Tongue (tissue), 3 donors: ENCODE measurements at places on chromosomes 11 and 22.

- no peak for DNase-seq
Observed at GRCh38 chr11:8194956-8195355, 26.1 kb upstream of the RIC3 start.

DNA sequence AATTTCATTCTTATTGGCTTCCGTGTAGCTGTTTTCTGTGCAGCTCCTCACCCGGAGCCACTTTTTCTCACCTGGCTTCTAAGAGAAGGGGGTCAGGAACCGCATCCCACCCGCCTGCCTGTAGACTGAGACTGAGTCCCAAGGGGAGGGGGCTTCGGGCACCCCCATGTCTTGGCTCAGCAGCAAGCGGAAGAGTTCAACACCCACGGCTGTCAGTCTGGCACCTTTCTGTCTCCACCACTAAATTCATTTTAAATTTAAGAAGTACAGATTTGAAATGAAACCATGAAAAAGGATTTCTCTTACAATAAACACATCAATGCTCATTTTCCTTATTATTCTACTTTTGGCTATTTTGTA, 66.7 kb downstream of the EFCAB6 start:
- DNase-seq, result no peak

DNA sequence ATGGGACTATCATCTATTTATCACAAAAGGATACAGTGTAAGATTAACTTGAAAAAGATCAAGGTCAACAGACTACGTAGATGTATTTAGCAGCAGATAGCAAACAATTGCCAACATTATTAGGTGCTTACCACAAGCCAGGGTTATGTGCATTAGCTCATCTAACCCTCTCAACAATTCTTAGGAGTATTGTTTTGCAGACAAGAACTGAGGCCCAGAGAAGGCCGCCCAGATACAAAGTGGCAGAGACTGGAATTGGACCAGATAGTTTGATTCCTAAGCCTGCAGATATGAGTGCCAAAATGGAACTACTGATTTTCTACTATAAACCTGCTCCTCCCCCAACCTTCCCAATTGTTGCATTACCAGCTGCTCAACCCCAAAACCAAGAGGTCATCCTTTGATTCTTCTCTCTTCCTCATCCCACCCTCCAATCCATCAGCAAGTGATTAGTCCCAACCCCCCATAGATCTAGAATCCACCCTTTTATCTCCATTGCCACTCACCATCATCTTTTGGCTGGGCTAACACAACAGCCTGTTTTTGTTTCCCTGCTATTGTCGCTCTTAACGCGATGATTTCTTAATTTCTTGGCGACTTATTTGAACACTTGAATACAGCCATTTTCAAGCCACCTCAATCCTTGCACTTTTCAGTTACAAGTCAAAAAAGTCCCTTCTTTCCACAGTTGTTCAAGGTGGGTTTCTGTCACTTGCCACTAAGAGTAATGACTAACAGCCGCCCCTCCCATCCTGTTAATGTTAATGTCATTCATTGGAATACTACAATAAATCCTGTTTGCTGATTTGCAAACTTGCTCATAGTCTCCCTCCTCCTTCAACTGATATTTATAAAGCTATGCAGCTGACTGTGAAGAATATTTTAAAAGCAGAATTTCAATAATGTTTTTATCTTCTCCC, 2.7 kb downstream of the TMEM123 start:
- no peak for DNase-seq

- no peak for DNase-seq
Observed at GRCh38 chr11:70882716-70883085, 369.7 kb downstream of the SHANK2 start.

- DNase-seq, result no peak
Observed at GRCh38 chr22:44906248-44906936, 103.4 kb downstream of the PHF21B start.

DNA sequence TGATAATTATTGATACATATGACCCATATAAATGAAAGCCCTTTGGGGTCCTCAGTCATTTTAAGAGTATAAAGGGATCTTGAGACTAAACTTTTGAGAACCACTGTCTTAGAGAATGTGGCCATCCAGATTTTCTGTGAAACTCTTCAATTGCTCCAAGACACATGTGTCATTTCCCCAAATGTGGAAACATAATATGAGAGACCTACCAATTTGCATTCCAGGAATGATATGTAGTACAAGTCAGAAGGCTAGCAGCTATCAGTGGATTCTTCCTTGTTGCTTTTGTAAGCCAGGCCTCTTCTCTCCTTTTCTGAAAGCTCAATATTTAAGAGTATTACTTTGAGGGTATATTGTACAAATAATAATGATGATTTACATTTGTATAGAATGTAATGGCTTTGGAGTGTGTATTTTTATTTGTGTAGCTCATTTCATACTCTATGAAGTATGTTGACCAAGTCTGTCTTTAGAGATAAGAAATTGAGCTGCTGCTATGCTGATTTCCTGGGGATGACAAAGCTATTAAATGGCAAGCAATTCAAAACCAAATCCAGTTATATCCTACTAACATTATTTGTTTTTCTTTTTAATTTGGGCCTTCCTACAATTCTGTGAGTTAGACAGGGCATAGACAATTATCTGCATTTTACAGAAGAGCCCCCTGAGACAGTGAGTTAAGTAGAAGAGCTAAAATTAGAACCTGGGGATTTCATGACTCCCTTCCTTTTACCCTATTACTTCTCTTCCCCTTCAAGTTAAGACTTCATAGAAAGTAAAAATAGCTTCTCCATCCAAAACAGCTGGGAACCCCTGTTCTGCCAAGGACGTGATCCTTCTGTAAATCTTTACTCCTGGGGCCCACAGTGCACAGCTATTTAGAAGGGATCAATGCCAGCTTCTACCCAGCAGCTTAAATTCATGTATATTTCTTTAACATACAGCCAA, 131.9 kb downstream of the WNT11 start:
- peak; percentile 76 for DNase-seq

DNA sequence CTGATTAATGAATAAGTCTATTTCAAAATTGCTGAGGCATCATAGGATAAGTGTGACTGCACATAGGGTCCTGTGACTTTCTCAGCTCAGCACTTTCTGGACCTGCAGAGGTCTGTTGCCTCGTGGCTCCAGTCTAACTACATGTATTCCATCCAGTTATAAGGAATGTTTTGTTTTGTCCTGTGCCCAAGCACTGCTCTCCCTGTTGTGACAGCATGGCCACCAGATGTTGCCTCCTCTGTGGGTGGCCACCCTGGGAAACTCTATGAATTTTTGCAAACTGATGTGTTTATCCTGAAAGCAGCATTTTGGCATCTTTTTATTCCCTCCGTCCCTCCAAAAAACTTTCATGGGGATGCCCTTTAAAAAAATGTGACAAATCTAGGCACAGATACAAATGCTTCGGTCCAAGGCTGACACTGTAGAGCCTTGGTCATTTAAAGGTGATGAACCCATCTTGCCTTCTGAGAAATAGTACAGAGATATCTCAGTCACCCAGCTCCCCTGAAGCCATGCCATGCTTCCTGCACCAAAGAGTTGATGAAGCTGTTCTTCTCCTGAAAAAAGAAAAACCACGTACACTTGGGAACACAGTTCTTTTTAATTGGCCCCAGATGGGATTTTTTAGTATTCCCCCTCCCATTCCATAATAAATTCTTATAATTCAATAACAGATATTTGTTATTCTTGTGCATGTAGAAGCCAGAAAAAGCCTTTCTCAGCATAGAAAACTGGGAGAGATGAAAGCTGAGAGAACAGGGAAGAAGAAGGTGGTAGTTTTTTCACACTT, 72.6 kb downstream of the CCDC34 start:
- DNase-seq, result no peak

DNA sequence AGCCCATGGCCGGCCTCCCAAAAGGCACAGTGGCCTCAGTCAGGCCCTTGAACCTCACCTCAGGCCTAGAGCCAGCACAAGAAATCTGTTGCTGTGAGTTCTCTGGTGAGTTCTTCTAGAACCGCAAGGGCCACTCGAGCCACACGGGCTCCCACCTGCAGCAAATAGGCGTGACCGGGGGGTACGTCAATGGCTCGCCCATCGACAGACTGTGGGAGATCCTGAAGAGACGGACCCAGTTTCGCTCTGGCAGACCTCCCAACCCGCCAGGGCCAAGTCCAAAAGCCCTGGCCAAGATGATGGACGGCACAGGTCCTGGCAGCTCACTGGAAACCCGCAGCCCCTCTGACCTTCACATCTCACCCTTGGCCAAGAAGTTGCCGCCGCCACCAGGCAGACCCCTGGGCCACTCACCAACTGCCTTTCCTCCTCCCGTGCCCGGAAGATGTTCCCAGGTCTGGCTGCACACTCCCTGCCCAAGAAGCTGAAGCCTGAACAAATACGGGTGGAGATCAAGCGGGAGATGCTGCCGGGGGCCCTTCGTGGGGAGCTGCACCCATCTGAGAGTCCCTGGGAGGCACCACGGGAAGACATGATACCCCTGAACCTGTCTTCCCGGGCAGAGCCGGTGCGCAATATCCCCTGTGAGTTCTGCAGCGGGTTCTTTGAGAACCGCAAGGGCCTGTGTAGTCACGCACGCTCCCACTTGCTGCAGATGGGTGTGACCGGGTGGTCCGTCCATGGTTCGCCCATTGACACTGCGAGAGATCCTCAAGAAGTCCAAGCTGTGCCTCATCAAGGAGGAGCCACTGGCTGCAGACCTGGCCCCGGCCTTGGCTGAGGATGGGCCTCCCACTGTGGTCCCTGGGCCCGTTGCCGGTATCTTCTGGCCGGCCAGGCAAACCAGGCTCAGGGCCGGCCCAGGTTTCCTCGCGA, 544.2 kb upstream of the CCDC179 start:
- DNase-seq, result no peak

- DNase-seq, result no peak
Observed at GRCh38 chr11:87020764-87021365, 16.9 kb upstream of the TMEM135 start.

DNA sequence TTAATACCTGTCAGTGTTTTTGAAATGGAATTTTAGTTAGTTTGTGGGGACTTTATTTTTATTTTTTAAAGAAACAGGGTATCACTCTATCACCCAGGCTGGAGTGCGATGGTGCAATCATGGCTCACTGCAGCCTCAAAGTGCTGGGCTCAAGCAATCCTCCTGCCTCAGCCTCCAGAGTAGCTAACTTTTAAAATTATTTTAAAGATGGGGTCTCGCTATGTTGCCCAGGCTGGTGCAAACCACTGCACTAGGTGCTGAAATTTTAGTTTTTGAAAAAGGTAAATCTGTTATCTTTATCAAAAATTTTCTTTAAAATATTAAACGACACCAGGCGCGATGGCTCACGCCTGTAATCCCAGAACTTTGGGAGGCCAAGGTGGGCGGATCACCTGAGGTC, 42.6 kb downstream of the AMBRA1 start:
- no peak for DNase-seq

GRCh38 chr11:120122924-120123683, 14.8 kb downstream of the TRIM29 start:
- DNase-seq, result no peak

GRCh38 chr22:27476729-27477128, 324.8 kb downstream of the MN1 start:
- no peak for DNase-seq

- no peak for DNase-seq
Observed at GRCh38 chr11:122154227-122154626, 38.2 kb upstream of the BLID start.

DNA sequence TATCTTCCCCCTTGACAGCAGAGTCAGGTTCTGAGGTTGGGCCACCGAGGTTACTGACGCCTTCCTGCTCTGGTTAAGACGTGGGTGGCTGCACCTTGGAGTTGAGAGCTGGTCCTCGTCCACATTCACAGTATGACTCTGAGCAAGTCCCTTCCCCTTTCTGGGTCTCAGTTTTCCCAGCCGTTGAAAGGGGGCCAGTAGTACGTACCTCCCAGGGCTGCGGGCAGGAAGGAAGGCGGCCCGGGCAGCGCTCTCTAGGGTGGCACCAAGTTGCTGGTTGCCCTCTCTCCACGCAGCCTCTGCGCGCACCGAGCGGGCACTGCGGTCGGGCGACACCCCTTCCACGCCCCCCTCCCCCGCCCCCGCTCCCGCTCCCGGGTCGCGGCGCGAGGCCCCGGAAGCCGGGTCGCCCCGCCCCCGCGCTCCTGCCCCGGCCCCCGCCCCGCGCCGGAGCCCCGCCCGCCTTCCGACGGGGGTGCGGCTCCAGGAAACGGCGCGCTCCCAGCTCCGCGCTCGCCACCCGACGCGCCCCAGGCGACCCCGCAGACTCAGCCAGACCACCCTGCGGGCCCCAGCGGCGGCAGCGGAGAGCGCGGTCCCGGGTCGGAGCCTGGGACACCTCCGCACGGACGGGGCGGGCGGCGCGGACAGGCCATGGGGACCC, at the start of gene EHBP1L1:
TSS of gene EHBP1L1 (plus strand) at position 486 of the 664 bp plus-strand sequence. CDS start 250 bp downstream, outside the sequence.
- DNase-seq, result peak; percentile 80

DNA sequence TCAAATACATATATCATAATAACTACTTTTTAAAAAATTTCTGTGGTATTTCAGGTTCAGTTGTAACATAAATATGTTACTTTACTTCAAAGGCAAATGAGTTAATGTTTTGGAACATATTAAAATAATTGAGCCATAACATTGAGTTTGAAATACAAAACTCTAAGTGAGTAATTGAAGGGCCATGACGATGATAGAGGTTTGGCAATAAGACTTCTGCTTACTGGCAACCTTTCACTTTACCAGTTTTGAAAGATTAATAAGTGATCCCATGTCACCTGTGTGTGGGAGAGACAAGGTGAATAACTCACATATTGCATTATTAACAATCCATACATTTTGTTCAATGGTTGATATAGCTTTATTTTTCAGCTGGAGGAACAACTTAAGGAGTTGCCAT, 144.4 kb downstream of the GRIA4 start:
- no peak for DNase-seq

- DNase-seq, result no peak
Observed at GRCh38 chr22:37059876-37060449, 8.4 kb downstream of the KCTD17 start.

DNA sequence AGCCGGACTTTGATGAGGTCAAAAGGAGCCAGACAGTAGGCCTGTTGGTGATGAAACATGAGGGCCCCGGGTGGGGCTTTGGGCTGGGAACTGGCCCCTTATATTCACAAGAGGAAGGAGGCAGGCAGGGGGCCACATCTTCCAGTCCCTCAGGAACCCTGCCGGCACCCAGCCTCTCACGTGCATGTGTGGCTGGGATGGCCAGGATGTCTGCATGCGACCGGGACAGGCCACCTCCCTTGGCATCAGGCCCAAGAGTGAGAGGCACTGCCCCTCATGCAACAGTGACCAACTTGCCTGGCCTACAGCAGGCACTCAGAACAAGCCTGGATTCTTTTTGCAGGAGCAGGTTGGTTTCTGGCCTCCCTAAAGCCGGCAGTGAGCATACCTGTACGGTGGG, 5.4 kb downstream of the SLC25A45 start:
- DNase-seq, result no peak

- no peak for DNase-seq
Observed at GRCh38 chr11:7437696-7438095, 47.6 kb upstream of the OLFML1 start.

GRCh38 chr11:123480290-123480815, 50.3 kb downstream of the GRAMD1B start:
- DNase-seq, result no peak

- no peak for DNase-seq
Observed at GRCh38 chr11:62399172-62399877, 19.5 kb upstream of the SCGB1A1 start.

DNA sequence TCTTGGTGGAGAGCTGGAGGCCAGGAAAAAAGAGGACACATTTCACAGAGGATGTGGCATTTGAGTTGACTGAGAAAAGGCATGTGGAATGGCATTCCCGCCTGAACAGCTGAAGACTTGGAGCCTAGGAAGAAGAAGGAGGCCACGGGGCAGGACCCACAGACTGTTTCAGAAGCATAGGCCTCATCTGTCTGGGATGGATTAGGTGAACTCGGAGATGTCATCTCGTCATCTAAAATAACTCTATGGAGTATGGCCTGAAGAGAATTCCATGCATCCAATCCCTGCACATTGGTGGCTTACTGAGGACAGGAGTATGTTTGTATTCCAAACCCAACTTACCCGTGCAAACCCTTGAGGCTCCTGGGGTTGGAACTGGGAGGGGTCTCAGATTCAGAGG, 16.4 kb downstream of the SPATA19 start:
- DNase-seq, result peak; percentile 74
